ENCODE measurements at places on chromosomes 16 and 17.

DNA sequence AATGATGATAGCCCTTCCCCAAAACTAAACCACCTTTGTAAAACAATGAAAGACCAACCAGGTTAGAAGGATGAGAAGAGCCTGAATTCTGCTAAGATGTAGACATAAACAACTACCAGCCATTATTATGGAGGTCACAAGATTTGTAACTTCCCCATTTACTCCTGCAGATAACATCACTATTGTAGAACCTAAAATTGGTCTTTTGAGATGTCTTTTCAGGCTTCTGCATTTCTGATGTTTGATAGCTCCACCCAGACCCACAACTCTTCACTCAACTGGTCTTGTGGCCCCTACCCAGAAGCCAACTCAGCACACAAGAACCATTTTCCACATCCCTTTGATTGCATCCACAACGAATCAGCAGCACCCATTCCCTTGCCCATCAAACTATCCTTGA lies 100.8 kb downstream of the TMEM132E start:
- DNase-seq, result no peak

- DNase-seq, result no peak
These were observed 105.4 kb upstream of the TBX2 start for GRCh38 chr17:61294286-61294685.

GRCh38 chr16:30351001-30351441 lies 4.1 kb downstream of the CD2BP2 start:
- no peak for DNase-seq

DNA sequence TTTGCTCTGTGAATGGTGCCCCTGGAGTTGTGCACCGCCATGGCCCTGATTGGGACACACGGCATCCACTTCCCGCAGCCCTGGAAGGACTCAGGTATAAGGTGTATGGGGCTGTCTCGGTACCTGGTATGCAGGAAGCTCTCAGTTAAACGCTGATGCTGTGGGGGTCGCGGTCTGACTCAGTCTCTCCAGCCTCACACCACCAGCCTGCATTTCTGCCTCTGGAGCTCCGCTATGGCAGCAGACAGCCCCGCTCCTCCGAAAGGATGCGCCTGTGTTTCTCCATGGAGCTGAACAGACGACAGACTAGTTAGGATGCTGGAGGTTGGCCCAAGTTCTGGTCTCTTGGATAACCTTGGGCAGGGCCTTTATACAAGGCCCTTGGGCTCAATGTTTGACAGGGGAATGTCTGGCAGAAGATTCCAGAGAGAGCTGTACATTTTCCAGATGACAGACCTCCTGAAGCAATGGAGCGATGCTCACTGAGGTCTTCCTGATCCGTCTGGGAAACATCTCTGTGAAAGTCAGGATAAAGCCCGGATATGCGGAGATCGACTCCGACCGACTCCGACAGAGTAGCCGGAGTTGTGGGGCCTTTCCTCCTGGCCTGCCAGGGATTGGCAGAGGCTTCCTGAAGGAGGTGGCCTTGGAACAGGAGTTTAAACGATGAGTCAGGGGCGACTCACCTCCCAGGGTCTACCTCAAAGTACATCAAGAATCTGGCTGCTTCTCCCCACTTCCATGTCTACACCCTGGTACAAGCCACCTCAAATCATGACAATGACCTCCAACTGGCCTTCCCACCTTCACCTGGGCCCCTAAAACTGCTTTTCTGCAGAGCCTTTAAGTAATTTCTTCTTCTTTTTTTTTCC lies 21.9 kb upstream of the BCAR1 start:
- no peak for DNase-seq

- no peak for DNase-seq
These were observed 7.8 kb upstream of the KRT10 start for GRCh38 chr17:40830085-40830776.

DNA sequence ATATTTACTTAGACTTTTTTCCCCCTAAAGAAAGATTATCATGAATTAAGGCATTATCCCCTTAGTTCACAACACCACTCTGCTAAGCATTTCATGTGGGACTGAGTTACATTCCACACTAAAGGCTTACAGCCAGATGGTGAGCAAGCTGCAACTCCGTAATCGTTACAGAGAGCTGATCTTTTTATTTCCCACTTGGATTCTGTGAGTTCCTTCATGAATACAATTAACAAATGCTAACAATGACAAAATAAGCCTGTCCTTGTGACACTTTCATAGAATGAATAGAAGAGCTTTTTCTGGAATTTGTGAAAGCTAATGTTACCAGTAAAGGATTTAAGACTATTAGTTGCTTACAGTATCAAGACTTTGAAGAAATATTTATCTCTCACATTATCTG lies 8.7 kb downstream of the OGFOD1 start:
- no peak for DNase-seq

DNA sequence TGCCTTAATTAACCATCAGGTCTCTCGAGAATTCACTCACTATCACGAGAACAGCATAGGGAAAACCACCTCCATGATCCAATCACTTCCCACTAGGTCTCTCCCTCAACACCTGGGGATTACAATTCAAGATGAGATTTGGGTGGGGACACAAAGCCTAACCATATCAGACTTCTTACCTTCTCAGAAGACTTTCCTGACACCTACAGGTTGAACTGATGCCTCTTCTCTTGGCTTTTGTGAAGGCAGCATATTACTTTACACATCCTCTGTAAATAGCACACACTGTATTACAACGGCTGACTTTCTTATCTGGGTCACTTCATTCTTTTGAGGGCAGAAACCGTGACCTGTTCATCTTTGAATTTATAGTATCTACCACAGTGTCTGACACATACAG lies 23.6 kb downstream of the BMERB1 start:
- DNase-seq, result no peak

DNA sequence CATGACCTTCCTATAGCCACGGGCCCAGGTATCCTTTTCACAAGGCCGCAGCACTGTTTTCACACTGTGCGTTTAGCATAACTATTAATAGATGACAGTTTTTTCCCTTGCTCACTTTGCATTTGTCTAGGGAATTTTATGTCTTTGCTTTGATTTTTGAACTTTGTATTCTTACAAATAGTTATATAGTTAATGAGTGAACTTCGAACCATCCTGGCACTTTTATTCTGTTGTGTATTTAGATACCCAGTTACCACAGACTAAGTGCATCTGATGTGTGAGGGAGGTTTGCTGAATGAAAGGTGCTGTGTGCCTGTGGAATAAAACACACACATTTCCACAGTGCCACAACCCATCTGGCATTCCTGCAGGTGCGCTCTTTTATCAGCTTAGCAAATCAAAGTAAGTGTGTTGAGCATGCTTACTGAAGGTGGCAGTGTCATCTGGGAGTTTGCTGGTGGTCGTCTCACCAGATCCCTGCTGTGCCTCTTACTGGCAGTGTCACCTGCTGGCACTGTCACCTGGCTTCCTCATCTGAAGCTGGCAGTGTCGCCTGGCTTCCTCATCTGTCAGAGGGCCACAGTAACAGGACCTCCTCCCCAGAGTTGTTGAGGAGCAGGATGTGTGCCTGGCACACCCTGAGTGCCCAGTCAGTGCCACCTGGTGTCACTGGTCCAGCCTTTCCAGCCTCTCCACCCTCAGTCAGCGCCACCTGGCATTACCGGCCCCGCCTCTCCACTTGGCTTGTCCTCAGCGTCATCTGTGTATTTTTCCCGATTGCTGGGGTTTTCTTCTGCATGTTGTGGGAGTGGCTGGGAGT lies 37.6 kb downstream of the USP10 start:
- DNase-seq, result no peak

GRCh38 chr16:55264949-55265348 lies 59.1 kb upstream of the IRX6 start:
- no peak for DNase-seq
